ENCODE measurements at places on chromosomes 5 and 9.

DNA sequence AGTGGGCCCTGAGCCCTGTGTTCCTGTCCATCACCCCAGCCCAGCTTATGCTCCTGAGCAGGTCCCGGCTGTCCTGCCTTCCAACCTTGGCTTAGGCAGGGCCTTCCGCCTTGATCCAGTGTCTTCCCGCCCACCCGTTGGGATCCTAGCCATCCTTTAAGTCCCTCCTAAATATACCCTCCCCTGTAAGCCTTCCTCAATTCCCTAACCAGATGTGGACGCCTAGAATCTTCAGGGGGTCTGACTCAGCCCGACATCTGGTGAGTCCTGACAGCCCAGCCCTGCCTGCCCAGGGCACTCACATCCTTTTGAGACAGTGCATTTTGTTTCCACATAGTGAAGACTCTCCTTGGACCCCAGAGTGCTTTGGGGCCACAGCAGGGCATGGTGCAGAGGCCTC is 23.7 kb downstream of the SLC6A7 start:
- DNase-seq, result no peak

GRCh38 chr5:148928141-148928540 is 101.7 kb downstream of the ADRB2 start:
- no peak for DNase-seq

DNA sequence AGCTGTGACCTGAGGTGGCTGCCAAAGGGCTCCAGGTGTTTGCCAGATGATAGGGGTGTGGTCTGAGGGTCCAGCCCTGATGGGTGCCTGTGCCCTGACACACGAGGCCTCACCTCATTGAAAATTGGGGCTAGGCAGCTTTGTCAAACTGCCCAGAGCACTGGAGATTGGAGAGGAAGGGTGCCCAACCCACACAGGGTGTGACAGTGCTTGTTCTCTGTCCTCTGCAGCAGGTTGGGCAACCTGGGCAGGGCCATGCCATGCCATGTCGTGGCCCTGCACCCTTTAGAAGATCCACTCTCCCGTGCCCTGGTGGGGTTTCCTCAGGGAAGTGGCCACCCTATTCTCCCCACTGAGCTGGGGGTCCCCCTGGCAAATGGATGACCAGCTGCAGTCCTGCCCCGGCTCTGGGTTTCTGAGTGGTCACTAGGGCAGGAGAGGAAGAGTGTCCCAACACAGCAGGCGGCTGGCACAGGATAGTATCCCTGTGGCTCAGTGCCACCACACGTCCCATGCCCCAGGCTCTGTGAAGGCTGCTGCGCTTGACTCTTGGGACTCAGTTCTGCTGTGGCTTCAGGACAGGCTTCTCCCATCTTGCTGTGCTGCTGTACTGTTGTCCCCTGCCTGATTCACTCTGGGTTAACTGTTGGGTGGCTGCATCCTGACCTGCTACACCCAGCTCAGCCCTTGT is 100.8 kb upstream of the PITX1 start:
- DNase-seq, result no peak

DNA sequence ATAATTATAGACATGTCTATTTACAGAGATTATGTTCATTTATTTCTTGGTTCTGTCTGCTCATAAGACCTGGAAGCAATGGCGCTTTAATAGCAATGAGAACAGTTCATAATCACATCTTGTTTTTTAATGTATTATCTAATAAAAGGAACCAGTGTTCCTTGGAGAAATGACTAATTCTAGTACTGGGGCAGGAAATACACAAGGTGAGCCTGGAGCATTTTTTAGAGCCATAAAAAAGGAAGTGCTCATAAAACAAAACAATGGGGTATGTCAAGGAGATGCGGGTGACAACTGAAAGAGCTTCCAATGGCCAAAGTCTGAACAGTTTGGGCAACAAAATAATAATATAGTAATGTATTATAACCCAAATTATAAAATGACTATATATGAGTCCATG is 531.9 kb upstream of the CHD1 start:
- DNase-seq, result no peak

GRCh38 chr5:87524217-87524616 is 111.5 kb upstream of the CCNH start:
- DNase-seq, result no peak

GRCh38 chr9:12095931-12096330 is 597.3 kb upstream of the TYRP1 start:
- no peak for DNase-seq

DNA sequence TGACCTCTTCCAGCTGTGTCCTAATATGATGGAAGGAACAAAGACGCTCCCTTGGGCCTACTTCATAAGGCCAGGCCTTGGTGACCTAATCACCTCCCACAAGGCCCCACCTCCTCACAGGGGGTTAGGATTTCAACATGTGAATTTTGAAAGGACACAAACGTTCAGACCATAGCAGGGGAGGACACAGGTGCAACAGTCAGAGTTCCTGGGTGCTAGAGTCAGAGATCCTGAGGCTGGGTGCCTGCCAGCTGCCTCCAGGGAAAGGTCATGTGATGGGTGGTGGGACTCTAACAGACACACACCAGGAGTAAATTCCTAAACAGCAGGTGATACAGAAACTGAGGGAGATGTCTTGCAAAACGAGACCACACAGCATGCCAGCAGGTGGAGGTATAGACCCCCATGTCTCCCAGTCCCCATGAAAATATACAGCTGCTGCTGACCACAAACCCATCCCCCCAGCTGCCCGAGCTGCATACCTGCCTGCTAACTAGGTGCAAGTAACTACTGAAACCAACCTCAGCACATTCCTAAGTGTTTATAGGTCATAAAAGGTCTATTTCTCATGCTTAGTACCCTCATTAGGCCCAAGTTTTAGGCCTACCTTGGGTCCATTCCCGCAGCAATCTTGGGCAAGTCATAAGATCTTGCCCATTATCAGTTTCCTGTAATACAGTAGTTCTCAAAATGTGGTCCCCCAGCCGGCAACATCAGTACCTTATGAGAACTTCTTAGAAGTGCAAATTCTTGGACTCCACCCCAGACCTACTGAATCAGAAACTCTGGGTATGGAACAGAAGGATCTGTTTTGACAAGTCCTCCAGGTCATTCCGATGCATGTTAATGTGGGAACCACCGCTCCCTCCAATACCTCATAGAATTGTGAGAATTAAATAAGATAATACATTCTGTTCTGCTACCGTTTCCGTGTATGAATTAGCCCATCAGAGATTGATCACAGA is 245.3 kb downstream of the ENC1 start:
- no peak for DNase-seq

DNA sequence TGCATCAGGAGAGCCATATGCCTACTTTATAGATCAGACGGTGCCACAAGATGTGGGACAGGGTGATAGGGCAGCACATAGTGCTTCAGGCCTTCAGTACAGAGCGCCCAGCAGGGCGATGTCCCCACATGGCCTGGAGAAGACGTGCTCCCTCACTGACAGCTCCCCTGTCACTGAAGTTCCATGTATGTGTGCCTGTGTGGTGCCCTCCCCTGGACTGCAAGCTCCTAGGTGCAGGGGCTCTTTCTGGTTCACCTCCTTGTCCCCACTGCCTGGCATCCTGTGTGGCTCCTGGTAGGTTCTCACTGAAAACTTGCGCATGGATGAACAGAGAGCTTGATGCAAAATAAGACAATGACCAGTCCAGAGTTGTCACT is 233.1 kb downstream of the GADD45G start:
- no peak for DNase-seq

DNA sequence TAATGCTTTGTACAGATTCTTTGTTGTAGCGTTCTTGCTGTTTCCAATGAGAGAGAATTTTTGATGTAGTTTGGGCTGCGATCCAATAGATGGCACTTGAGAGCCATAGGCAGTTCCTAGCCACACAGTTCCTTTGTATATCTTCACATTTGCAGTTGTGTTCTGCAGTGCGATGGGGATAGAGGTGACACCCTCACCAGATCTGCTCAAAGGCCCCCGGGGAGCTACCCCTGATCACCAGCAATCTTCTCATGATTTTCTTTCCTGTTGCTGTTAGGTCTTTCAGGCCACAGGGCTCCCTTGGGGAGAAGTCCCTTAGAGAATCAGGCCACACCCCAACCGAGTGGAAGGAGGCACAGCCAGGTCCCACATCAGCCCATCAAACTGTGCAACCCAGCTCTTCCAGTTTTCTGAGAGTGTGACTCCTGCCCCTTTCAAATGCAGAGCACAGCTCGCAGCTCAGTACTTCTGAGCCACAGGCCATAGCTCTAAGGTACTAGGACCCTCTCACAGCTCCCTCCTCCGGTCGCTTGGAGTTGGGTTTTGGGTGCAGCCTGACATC is 353.7 kb downstream of the SLCO4C1 start:
- no peak for DNase-seq

DNA sequence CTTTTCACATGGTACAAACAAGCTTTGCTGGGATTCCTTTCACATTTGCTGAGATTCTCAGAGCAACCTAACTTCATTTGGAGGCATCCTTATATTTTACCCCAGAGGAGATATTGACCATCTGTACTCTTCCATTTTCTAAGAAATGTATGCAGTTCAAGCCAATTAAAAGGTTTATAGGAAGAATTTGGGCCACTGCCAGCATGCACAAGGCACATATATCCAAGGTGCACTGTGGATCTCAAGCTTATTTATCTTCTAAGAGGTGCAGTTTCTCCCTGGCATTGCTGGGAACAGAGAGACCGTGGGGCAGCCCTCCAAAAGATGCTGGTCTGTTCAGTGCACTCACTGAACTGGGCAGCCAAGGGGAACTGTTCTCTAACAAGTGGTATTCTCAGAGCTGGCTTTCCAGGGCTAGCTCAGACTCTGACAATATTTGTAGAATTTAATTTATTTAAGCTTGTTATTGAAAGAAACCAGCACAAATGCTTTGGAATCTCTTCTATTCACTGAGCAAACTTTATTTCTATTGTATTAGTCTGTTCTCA is 213.3 kb downstream of the TENT4A start:
- no peak for DNase-seq

DNA sequence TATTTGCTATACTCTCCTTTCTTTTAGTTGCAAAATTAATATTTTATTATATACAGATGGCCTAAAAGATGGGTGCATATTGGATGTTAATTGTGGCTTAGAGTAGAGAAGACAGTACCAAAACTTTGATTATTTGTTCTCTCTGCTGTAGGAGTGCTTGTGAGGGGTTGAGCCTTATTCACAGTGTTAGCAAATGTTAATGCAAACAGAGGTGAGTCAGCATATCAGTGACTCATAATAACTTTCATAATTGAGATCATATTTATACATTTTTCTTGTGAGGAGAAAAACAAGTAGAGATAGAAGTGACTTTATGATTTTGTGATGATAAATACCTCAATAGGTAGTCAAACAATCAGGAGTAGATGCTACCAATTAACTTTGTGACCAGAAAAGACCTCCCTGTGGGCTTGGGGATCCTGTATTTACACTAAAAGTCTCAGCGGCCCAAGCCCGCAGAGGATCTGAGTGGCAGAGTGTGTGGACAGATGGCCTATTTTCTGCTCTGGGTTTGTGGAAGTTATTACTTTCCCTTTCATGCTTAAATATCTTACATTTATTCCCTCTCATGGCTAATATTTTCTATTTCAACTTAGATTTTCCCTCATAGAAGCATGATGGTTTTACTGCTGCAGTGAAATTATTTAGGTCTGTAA is 226.5 kb downstream of the TAF11L14 start:
- DNase-seq, result no peak

DNA sequence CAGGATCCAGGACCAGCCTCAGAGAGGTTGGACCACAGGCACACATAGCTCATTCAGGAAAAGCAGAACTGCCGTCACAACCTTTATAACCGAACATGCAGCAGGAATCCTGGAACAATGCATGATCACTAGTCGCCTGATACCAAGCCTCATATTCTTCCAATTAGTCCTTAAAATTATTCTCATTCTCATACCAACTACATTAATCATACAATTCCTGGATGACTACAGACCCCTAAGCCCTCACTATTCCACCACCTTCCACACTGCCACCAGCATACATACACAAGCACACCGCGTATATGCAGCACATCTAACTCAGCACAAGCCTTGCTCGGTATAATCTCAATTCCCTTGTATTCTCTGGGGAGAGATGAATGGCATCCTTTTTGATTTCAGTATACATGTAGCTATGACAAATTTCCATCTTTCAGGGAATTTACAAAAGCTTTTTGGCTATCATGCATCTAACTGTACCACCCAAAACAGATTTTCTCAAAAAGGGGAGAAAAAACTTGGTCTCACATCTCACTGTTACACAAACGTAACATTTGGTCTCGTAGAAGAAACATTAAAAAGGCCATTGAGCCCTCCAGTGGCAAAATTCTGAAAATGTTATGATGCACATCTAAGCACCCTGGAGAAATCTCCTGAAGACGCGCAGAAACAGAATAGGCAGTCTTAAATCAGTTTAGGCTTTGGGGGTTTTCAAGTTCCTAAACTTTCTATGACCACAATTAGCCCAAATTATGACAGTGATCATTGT is 46.2 kb downstream of the MCTP1 start:
- DNase-seq, result no peak

DNA sequence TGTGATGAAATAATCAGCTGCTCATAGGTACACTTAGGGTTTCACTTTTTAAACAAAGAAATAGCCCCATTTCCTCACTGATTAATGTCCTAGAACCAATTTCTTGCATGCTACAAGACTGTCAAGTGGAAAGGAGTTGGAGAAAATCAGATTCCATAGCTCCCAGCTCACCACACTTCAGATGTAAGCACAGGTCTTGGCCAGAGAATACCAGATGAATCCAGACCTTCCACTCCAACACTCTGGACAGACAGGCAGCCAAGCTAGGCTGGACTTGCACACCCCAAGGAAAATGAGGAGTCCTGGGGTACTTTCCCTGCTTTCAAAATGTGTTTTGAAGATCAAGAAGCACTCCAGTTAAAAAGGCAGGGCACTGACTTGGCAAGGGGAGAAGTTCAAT is 68.5 kb downstream of the KLHL3 start:
- DNase-seq, result no peak

GRCh38 chr9:88923653-88924288 is 67.5 kb upstream of the S1PR3 start:
- no peak for DNase-seq

DNA sequence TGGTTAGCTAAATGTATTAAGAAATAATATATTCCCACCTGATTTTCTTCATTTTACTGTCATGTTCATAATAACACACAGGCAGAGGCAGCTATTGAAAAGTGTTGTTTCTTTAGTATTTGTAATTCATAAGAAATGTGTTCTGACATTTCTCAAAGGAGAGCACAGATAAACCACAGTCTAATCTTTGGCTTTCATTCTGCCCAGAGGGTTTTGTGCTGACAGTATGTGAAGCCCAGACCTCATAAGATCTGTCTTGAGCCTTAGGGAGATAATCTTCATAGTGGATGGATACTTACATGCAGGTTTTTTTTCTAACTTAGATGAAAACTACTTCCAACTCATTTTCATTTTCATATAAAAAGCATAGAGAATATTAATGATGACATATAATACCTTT is 206.1 kb downstream of the CHSY3 start:
- DNase-seq, result no peak

DNA sequence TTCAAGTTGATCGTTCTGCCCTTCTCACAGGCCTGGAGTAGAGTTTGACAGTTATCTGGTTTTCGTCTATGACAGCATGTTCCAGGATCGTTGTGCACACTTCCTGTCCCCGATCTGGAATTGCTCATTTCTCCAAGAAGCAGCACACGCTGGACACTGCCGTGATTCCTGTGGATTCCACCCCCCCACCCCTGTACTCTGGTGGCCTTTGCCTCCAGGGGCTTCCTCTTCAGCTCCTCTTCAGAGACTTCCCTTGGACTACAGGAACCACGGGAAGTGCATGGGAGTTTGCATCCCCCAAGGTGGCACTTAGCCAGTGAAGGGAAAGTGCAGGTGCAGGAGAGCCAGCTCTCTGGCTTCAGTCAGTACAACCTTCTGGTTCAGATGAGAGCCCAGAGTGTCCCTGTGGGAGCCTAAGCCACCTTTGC is 160.7 kb downstream of the CACNA1B start:
- no peak for DNase-seq

GRCh38 chr5:142977363-142978051 is 207.3 kb downstream of the ARHGAP26 start:
- DNase-seq, result no peak
